ENCODE measurements at places on chromosomes 5 and 9.

GRCh38 chr9:79896390-79896980 lies 324.7 kb downstream of the TLE4 start:
- no peak for DNase-seq

GRCh38 chr9:76808636-76809035 lies 44.4 kb downstream of the PCA3 start:
- no peak for DNase-seq

DNA sequence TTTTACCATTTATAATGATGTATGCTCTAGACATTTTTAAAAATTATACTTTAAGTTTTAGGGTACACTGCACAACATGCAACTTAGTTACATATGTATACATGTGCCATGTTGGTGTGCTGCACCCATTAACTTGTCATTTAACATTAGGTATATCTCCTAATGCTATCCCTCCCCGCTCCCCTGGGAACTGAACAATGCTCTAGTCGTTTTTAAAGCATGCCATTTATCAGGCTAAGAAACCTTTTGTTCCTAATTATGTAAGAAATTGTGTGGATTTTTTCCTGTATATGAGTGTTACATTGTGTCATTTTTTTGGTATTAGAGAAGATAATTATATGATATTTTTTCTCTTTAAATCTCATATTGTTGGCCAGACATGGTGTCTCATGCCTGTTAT lies 72.8 kb upstream of the SGCD start:
- no peak for DNase-seq

DNA sequence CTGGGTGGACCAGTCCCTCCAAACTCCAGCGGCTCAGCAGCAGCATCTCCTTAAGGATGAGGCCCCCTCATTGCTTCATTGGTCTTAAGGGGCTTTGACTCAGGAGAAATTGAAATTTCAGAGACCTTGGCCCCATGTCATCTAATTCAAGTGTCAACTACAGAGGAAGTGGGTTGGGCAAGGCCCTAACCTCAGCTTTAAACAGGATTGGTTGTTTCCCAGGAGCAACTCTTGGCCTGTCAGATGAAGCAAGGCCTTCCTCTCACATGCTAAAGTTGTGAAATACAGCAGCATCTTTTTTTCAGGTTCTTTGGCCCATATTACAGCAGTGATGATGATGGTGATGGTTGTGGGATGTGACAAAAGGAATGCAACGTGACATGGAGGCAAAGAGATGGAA lies 348.3 kb downstream of the ICE1 start:
- DNase-seq, result no peak
